Occipital lobe (tissue), 3 donors: ENCODE measurements at places on chromosomes 6 and 20. TPM values are rescaled to one million over a fixed set of nuclear protein-coding genes. Genes with fewer than 3 reads are reported as not detected.

GRCh38 chr20:52921340-52921739 lies 50.8 kb upstream of the TSHZ2 start:
- DNase-seq, result no peak

- no peak for DNase-seq
Measured at GRCh38 chr6:124436803-124437202, 525.4 kb upstream of the RNF217 start.

GRCh38 chr20:62292108-62292507 lies 10.7 kb upstream of the ADRM1 start:
- DNase-seq, result no peak

The HLA-DRB1 gene
- 0.16 TPM for total RNA-seq

DNA sequence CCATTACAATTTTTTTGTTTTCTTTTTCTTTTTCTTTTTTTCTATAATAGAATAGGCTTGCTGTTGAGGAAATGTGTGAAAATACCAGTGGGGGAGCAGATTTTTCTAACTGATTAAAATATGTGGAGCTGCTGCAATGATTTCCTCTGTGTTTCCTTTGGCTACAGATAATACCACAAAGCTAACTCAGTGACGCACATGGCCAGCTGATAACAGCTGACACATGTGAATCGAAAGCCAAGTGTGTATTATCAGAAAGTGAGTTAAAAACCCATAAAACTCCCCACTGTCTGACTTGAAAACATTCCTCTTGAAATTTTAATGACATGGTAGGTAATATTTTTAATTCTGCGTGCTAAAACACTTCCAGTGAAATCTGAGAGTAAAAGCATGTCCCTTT lies 70.8 kb upstream of the AHI1 start:
- DNase-seq, result no peak

- no peak for DNase-seq
Measured at GRCh38 chr6:167799033-167799821, 27.5 kb upstream of the AFDN start.

The TGIF2 gene
- total RNA-seq, result 11.5 TPM

GRCh38 chr20:57921676-57922075 lies 211.9 kb upstream of the PMEPA1 start:
- DNase-seq, result no peak

DNA sequence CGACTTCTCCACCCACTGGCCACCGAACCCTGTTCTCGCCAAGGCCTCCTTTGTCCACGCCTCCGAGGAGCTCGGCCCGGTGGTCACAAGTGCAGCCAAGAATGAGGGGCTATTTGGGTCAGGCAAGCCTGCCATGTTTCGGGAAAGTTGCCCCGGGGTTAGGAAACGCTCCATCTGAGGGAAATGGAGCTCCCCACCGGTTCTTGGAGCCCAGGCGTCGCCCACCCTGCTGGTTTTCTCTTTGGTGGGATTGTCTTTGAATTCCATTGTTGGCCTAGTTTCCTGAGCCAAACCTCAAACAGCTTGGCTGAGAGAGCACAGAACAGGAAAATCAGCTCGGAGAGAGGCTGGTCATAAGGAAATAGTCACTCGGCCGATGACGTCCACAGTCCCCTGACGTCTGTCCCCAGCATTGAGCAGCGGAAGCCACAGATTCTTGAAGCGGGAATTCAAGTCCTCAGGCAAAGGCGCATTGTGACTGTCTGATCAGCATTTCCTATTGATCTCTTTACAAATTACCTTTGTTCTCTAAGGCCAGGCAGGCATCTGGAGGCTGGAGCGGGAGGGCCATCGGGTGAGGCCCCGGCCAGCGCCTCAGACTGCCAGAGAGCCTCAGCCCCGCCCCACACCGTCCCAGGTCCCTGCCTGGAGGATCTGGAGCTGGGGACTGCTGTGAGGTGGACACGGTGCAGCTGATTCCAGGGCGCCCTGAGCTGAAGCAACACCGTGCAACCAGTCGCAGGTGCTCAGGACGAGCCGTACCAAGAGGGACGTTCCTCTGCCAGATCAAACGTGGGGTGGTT lies 138.6 kb downstream of the DLL1 start:
- peak; percentile 28 for DNase-seq
